ENCODE measurements at places on chromosomes 1 and 21.

GRCh38 chr21:43335119-43335518 is 91.8 kb downstream of the SIK1 start:
- no peak for DNase-seq

GRCh38 chr1:27956761-27957160 is 3.0 kb upstream of the XKR8 start:
- DNase-seq = no peak

- no peak for DNase-seq
Observed at GRCh38 chr1:177488722-177489121, 318.0 kb downstream of the BRINP2 start.

DNA sequence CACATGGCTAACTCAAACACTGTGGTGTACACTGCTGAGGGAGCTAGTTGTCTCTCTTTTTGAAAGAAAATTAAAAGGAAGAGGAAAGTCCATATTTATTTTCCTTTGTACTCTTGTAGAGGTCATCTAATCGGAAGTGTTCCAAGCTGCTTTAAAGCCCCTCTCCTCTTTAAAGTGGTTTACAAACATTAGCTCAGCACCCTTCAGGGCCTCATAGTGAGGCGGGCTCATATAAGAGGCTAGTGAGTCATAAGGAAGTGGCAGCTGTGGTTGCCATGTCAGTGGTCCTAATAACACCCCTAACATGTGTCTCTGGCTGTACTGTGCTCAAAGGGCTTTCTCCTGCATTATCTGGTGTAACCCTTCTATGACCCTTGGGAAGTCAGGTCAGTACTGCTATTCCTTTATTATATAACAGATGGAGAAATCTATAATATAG is 104.4 kb upstream of the SERBP1 start:
- DNase-seq = no peak

DNA sequence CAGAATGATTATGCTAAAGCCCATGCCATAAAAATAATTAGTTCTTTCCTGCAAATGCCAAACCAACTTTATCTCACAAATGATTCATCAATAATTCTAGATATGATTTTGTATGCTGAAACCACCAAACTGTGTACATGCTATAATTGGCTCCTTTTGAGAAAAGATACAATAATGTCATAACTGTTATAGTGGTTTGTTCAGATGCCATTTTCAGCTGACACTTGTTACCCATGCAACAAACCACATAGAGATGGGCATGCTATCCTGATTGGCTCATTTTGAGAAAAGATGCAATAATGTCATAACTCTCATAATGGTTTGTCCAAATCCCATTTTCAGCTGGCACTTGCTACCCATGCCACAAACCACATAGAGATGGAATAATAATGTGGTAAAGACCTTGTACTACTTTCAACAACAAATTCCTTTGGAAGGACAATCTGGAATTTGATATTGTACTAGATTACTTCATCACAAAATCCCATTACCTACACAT is 283.8 kb downstream of the TPR start:
- no peak for DNase-seq

GRCh38 chr1:151289080-151289935 is 7.2 kb downstream of the ZNF687 start:
- no peak for DNase-seq

- DNase-seq = peak; percentile 60
Observed at GRCh38 chr1:199279067-199279466, 640.2 kb downstream of the PTPRC start.

GRCh38 chr1:80799457-80799856 is 1001.3 kb upstream of the ADGRL2 start:
- no peak for DNase-seq

GRCh38 chr1:233664804-233665574 is 51.1 kb downstream of the KCNK1 start:
- no peak for DNase-seq

- no peak for DNase-seq
Observed at GRCh38 chr1:107820801-107821200, 144.2 kb downstream of the VAV3 start.

GRCh38 chr1:241985787-241986186 is 13.1 kb downstream of the MAP1LC3C start:
- DNase-seq = peak; percentile 57

DNA sequence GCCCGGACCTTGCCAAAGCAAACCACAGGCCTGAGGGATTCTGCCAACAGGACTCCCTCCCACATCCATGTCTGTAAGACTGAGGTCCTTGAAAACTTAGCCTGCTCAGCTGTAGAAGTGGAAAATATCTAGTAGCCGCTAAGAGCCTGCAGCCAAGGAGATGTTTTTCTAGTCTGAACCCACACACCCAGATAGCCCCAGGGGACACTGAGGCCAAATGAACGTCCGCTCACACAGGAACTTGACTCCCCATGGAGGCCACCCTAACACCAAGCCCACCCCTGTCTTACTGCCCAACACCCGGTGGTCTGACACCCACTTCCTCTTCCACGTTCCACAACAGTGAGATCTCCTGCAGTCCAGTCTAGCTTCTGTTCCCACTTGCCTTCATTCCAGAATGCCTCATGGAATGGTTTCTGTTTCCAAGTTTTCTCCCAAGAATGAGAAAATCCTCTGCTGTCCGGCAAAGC is 174.8 kb downstream of the PLPP3 start:
- DNase-seq = no peak

- DNase-seq = no peak
Observed at GRCh38 chr21:28913071-28913470, 79.6 kb downstream of the LTN1 start.

DNA sequence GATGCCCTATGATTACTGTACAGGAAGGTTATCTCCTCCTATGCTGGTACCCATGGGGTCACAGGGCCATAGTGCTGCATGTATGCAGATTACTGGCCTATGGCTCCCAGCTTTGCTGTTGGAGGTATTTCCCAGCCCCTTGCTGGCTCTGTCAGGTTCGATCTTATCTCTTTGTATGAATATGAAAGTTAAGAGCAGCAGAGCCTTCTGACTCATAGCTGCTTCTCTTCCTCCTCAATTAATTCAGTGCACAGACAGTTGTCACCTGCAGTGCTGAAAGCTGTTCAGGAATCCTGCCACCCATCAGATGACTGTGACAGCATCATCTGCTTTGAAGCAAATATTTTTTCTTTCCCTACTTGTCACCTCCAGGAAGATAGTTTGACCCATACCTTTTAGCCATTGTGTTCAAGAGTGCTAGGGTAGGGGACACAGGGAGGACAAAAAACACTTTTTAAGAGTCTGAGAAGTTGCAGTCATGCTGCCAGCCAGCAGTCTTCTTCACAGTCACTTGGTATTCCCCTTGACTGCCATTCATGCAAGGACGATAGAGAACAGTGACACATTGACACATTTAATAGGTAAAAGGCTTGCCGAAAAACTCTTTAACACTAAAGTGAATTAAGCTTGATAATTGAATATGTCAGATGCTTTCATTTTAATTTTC is 73.1 kb downstream of the KIF1B start:
- DNase-seq = no peak

GRCh38 chr1:91803847-91804545 is 82.0 kb downstream of the TGFBR3 start:
- peak; percentile 56 for DNase-seq

Data from suppressor macrophage treated with lipopolysaccharide for 1 hour (primary cell).